Activated CD4-positive, alpha-beta T cell treated with anti-CD3 and anti-CD28 coated beads, Interleukin-2, amount 50 U/mL, for 24 hours (primary cell): ENCODE measurements at places on chromosomes 7 and 10.

GRCh38 chr7:29146888-29147609 lies 712 bp upstream of the CPVL start:
- no peak for DNase-seq

- DNase-seq: no peak
Measured at GRCh38 chr7:3244241-3244814, 56.7 kb upstream of the SDK1 start.

DNA sequence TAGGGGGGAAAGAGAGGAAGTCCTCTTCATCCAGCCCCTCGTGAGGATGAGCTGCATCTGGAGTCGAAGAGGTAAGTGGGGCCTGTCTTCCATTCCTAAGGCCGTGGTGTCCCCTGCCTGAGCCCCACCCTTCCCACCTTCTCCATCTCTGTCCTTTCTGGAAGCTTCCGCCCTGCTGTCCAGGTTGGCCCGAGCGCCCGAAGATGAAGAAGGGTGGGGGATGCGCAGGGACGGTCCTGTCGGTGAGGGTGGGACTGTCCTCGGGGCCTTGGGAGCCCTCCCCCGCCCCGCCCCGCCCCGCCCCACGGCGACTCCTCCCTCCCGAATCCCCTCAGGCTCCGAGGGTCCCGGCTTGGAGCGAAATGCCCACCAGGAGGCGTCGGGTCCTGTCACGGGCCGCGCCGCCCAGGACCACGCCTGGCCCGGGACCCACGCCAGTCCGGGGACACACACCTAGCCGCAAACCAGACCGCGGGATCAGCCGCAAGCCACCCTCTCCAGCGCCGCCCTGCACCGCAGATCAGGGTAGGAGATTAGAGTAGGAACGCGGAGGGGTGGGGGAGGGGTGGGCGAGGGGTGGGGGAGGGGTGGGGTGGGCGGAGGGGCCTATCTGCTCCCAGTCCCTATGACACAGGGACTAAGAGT lies 15.3 kb downstream of the GPRIN2 start:
- DNase-seq: no peak

GRCh38 chr10:86327954-86328725 lies 38.5 kb downstream of the GRID1 start:
- DNase-seq: no peak

GRCh38 chr10:73096041-73096448 lies 621 bp downstream of the P4HA1 start:
- peak; percentile 32 for DNase-seq

- no peak for DNase-seq
Measured at GRCh38 chr7:2559283-2559950, 638 bp downstream of the IQCE start.

DNA sequence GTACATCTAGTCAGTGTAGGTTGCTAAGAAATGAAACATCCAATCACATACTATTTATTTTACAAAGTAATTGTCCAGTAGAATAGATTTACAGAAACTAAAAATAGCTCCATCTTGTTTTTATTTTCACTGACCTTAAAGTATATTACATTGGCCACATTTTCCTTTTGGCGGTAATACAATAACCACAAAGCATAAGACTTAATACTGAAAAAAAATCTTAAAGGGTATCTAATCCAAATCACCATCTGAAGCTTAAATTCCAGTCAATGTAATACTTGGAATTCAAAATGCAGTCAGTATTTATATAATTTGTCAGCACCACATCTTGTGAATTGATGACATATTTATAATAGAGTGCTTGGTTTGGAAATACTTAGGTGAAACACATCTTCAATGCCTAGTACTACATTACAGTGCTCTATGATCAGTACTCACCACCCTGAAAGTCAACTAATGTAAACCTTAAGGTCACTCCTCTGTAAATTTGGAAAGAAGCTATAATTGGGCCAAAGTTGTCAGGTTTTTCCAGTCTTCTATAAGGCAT lies 8.9 kb downstream of the ANKMY2 start:
- DNase-seq: no peak

- DNase-seq: no peak
Measured at GRCh38 chr10:26821699-26822570, 38.8 kb downstream of the ABI1 start.

DNA sequence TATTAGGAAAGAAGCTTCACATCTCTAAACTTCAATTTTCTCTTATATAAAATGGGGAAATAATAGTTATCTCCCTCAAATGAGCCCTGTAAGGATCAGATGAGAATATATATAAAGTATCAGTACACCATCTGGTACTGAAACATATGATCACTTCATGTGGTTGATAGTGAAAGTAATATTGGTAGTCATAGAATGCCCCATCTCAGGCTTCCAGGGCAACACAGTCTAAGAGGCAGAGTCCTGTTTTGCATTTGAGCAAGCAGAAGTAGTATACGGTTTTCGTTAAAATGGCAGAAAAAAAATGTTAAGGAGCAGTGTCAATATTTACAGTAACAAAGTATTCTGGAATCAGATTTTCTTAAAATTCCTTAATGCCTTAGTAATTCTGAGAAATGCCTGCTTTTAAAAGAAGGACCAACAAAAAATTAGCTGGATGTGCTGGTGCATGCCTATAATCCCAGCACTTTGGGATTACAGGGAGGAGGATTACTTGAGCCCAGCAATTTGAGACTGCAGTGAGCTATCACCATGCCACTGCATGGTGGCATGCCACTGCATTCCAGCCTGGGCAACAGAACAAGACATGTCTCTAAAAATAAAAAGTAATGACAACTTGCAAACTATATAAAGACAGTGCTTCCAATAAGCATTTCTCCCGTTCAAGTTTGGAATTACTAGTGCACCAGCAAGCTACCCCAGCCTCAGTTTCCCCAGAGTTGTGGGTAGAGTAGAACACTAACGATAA lies 19.8 kb downstream of the KBTBD2 start:
- DNase-seq: no peak

DNA sequence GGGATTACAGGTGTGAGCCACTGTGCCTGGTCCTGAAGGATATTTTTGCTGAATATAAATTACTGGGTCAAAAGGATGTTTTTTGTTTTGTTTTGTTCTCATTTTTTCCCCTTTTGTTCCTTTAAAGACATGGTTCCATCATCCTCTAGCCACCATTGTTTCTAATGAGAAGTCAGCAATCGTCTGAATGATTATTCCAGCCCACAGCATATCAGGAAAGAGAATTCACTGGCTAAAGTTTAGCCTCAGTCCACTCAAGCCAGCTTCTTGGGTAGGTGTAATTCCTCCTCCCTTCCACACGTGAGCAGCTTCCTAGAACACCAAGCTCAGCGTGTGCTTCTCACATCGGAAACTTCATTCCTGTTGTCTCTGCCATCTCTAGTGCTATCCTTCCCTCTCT lies 112.8 kb upstream of the INSIG1 start:
- no peak for DNase-seq

DNA sequence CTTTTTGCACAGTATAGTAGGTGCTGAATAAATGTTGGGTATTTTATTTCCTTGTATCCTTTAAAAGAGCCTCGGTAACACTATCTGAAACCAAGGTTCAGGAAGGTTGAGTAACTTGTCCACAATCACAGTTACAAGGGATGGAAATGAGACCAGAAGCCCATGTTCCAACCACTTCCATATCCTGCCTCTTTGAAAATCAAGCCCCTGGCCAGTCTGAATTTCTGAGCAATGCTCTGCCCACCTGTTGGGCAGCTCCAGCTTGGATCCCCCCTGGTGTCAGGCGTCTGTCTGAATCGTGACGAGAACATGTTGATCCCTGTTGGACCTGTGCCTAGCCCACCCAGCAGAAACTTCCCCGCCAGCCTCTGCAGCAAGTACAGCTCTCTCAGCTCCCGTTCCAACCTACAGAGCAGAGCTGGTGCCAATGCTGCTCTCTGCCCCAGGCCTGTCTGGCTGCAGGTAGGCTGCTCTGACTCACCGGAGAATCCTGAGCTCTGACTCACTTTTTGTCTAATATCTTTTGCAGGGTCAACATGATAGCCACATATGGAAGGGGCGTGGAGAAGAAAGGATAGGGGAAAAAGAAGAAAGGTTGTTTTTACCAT lies 595.5 kb downstream of the INHBA start:
- DNase-seq: no peak

DNA sequence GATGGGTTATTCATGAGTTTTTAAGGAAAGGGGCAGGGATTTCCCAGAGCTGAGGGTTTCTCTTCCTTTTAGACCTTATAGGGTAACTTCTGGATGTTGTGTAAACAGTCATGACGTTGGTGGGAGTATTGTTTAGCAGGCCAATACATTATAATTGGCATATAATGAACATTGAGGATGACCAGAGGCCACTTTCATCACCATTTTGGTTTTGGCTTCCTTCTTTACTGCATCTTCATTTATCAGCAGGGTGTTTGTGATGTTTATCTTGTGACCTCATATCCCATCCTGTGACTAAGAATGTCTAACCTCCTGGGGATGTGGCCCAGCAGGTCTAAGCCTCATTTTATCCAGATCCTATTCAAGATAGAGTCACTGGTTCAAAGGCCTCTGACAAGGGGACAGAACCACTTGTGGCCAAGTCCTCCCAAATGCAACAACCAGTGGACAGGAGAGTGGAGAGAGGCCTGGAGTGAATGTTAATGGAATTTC lies 77.3 kb upstream of the RPA3 start:
- no peak for DNase-seq

DNA sequence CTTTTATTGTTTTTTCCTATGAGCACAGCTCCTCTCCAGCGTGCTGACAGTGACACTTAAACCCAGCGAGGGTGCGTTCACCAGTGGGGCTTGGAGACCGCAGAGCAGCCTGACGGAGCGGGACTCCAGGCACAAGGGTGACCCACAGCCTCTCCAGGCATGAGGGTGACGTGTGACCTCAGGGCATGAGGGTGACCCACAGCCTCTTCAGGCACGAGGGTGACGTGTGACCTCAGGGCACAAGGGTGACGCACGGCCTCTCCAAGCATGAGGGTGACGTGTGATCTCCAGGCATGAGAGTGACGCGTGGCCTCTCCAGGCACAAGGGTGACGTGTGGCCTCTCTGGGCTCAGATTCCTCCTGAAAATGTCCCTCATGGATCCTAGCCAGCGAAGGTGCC lies 164.3 kb upstream of the TCERG1L start:
- DNase-seq: no peak

- DNase-seq: no peak
Measured at GRCh38 chr7:88092676-88092999, 127.2 kb downstream of the SRI start.
